ENCODE measurements at places on chromosomes 11 and 22. TPM values are rescaled to one million over a fixed set of nuclear protein-coding genes. Genes with fewer than 3 reads are reported as not detected.

- H3K4me3 ChIP-seq, result no peak overlapping the region
- no peaks in the 10 kb centered on the region for H3K4me1 ChIP-seq
- no peak overlapping the region for H3K27ac ChIP-seq
- DNase-seq, result no peak
Observed at GRCh38 chr11:112922606-112923005, 38.6 kb upstream of the NCAM1 start.

DNA sequence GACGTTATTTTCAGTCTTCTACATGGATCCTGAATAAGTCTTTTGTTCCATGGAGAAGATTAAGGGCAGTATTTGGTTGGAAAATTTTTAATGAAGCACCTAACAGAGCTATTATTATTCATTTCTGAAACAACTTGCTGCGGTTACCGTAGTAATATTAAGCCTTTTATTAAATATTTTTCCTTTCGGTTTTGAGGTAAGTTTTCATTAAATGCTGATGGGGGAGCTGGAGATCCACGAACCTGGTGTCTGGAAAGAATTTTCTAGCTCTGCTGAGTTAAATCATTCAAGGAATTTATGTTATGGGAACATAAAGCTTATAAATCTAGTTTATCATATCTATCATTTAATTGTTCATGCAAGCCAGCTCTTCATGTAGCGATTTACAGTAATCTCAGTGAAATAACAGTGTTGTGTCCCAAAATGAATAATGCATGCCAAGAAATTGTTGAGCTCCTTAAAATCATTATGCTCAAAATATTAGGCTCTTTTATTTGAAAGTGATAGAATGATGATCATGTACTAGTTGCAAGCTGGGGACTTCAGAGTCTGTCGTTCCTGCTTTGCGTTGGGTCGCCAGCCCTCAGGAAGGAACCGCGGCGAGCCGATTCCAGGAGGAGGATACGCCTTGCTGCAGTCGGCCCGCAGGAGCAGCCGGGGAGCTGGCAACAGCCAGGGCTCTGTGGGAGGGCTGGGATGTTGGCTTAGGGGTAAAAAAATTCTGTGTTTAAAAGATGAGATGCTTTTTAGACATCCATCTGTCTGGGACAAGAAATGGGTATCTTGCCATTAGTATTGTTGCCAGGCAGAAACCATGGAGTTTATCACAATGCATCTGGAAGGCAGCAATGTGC is 83.1 kb downstream of the TBC1D22A start:
- H3K27ac ChIP-seq, result no peak overlapping the region
- DNase-seq, result no peak
- no peaks in the 10 kb centered on the region for H3K27me3 ChIP-seq
- H3K36me3 ChIP-seq, result no peaks in the 10 kb centered on the region
- no peaks in the 10 kb centered on the region for H3K4me1 ChIP-seq

The ESAM gene
- 5.3 TPM for total RNA-seq

GRCh38 chr11:118059246-118059940 is 17.5 kb upstream of the TMPRSS4 start:
- DNase-seq, result no peak
- no peaks in the 10 kb centered on the region for H3K27me3 ChIP-seq
- H3K27ac ChIP-seq, result no peak overlapping the region
- peaks cover 12% of the 10 kb centered on the region for H3K4me1 ChIP-seq
- H3K4me3 ChIP-seq, result no peak overlapping the region

DNA sequence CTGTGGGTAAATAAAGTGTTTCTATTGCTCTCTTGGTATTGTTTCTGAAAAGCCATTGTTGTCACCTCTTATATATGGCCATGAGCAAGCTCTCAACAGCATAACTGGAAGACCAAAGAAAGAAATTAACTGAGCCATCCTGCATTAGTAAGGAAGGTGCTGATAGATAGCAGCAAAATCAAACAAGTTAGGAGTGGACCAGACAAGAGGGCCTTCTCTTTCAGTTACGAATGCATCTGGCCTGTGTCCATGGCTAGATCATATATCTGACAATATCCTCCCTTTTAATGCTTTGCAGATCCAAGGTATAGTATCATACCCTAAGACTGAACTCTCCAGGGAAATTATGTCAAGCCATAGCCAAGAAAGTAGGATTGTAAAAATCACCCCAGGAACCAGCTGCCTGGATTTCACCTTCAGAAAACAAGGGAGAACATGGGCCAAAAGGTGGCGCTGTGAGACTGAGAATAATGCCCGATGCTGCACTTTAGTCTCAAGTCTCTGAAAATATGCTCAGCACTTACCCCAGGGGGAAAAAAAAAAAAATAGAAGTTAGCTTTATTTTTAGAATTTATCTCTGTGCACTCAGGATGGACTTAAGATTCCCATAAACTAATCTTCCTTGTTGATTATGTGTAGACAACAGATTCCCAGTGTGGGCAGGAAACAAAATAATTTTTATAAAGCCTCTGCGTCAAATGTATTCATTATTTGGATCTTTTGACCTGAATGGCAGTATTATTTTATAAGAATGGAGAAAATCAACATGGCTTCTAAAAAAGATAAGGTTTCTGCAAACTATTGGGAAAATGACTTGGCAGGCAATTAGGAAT is 415.1 kb downstream of the ETS1 start:
- no peak overlapping the region for H3K4me3 ChIP-seq
- no peaks in the 10 kb centered on the region for H3K27me3 ChIP-seq
- H3K27ac ChIP-seq, result no peak overlapping the region
